Uterus (tissue), 4 donors: ENCODE measurements at places on chromosomes 2 and 18. TPM values are rescaled to one million over a fixed set of nuclear protein-coding genes. Genes with fewer than 3 reads are reported as not detected.
A peak's percentile ranks its signal among the peaks of the same experiment; 100 is the strongest.

- DNase-seq = no peak
- no peaks in the 10 kb centered on the region for H3K27me3 ChIP-seq
- no peaks in the 10 kb centered on the region for H3K4me1 ChIP-seq
- no peaks in the 10 kb centered on the region for H3K36me3 ChIP-seq
- H3K27ac ChIP-seq = no peak overlapping the region
Measured at GRCh38 chr2:39094717-39095363, 26.0 kb downstream of the SOS1 start.

GRCh38 chr18:74069178-74070050 lies 78.2 kb downstream of the FBXO15 start:
- no peaks in the 10 kb centered on the region for H3K27me3 ChIP-seq
- no peaks in the 10 kb centered on the region for H3K4me1 ChIP-seq
- no peaks in the 10 kb centered on the region for H3K36me3 ChIP-seq
- H3K27ac ChIP-seq = no peak overlapping the region

GRCh38 chr18:3321133-3321812 lies 59.3 kb downstream of the MYL12B start:
- H3K4me1 ChIP-seq = no peaks in the 10 kb centered on the region
- H3K27me3 ChIP-seq = no peaks in the 10 kb centered on the region
- H3K36me3 ChIP-seq = no peaks in the 10 kb centered on the region
- no peak overlapping the region for H3K27ac ChIP-seq

- no peaks in the 10 kb centered on the region for H3K4me1 ChIP-seq
- H3K27ac ChIP-seq = no peak overlapping the region
- no peaks in the 10 kb centered on the region for H3K27me3 ChIP-seq
- no peak overlapping the region for H3K4me3 ChIP-seq
- no peak for DNase-seq
Measured at GRCh38 chr2:101821828-101822458, 124.4 kb downstream of the MAP4K4 start.

DNA sequence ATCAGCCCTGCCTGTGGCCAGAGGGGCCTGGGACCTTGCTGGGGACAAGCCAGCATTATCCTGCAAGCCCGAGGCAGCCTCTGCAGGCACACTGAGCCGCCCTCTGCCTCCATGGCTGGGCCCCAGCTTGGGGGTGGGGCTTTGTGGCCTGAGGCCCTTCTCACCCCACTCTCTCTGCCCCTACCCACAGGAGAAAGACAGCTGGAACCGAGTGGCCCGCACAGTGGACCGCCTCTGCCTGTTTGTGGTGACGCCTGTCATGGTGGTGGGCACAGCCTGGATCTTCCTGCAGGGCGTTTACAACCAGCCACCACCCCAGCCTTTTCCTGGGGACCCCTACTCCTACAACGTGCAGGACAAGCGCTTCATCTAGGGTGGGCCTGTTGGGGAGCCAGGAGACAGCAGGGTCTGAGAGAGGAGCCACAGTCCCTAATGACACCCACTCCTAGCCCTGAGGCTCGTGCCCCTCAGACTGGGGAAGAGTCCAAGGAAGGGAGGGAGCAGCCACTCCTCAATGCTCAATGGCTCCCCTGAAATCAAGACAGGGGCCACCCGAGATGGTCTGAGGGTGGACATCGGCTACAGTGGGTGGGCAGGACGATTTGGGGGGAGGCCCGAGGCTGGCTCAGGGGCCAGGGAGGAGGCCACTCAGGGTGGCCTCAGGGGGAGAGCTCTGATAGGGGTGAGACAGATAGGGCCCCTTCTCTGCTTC lies 4.4 kb upstream of the CHRNG start:
- no peaks in the 10 kb centered on the region for H3K27me3 ChIP-seq
- no peak for DNase-seq
- H3K4me3 ChIP-seq = no peak overlapping the region
- no peaks in the 10 kb centered on the region for H3K36me3 ChIP-seq
- no peaks in the 10 kb centered on the region for H3K4me1 ChIP-seq

GRCh38 chr2:15901095-15901807 lies 39.1 kb upstream of the MYCN start:
- H3K36me3 ChIP-seq = no peaks in the 10 kb centered on the region
- no peak for DNase-seq
- H3K27me3 ChIP-seq = no peaks in the 10 kb centered on the region
- H3K4me1 ChIP-seq = no peaks in the 10 kb centered on the region
- H3K4me3 ChIP-seq = no peak overlapping the region
- no peak overlapping the region for H3K27ac ChIP-seq

DNA sequence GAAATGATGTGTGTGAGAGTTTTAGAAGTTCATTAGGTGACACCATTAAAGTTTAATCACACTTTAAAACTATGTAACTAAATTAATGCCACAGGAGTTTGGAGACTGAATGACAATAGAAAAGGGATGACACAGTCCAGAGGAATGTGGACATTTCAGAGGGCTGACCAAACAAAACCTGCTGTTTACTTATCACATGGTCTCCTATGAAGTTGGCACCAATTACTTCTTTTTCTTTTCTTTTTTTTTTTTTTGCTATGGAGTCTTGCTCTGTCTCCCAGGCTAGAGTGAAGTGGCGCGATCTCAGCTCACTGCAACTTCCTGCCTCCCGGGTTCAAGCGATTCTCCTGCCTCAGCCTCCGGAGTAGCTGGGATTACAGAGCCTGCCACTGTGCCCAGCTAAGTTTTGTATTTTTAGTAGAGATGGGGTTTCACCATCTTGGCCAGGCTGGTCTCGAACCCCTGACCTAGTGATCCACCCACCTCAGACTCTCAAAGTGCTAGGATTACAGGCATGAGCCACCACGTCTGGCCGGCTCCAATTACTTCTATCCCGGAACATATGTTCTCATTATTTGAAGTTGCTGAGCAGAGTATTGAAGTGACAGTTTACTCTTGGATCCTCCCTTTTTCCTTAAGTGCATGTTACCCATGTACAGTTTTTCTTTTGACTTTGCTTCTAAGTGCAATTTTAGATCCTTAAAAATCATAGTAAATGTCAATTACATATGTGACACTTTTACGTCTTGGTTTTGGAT lies 4.3 kb downstream of the AGPS start:
- DNase-seq = peak; percentile 25
- H3K36me3 ChIP-seq = no peaks in the 10 kb centered on the region
- H3K4me3 ChIP-seq = no peak overlapping the region
- no peaks in the 10 kb centered on the region for H3K4me1 ChIP-seq
- H3K27ac ChIP-seq = peak overlapping the region; percentile 46

GRCh38 chr18:54829856-54830255 lies 1.6 kb downstream of the RAB27B start:
- no peak for DNase-seq
- H3K4me3 ChIP-seq = no peak overlapping the region

Gene BMP10
- total RNA-seq = not detected

Gene RND3
- 12.6 TPM for total RNA-seq

Gene ABCG5
- total RNA-seq = not detected
